Calu3 (cell line): ENCODE measurements at places on chromosomes 7 and 10.

DNA sequence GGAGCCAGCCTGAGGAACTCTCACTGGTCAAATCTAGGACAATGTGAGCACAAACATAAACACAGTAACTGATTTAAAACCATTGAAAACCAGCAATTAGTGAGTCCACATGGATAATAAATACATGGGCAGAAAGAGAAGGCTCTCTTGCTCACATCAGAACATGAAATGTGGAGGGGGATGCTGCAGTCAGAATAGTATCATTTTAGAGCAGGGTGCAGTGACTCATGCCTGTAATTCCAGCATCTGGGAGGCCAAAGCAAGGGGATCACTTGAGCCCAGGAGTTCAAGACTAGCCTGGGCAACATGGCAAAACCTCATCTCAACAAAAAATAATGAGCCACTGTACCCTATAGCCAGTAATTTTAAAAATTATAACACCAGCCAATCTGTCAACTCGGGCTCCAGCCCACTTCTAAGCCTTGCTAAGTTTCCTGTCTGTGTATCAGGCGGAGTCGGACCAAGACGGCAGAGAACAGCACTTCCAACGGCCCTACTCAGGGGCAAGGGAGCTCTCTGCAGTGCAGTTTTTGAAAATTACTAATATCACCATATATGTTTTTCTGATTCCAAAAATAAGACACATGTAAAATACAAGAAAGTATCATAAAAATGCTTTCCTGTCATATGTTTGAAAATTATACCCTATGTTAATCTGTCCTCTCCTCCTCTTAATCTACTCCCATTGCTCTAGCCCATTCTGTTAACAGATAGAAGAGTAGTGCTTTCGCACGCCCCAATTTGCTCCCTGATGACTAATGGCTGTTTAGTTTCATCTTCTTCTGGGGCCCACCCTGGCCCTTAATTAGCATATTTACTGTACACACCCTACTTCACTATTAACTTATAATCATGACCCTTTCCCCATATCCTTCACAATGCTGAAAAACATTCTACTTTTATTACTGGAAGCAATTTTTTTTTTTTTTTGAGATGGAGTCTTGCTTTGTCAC is 17.1 kb downstream of the URGCP start:
- DNase-seq, result no peak

GRCh38 chr7:141664450-141664849 is 37.5 kb downstream of the DENND11 start:
- no peak for DNase-seq

DNA sequence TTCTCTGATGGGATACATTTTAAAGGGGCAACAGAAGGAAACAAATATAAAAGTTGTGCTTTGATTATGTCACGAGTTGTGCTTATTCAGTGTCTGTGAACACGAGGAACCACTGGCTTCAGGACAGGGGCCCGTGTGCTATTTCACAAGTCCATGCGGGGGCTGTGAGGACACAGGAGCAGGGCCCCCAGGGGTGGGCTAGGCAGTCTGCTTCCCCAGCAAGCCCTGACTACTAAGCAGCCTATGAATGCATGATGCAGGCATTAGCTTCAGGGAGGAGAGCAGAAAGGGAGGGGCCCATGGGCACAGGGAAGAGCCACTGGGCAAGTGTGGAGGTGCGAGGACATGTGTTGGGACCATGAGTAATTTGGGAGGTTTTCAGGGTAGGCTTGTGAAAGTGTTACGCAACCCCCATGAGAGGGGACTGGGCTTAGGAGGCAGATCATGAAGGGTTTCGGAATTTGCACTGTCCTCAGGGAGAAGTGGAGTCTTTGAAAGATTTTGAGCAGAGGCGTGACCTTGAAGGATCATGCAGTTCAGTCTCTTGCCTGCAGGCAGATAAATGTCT is 424.9 kb downstream of the CALN1 start:
- DNase-seq, result no peak

DNA sequence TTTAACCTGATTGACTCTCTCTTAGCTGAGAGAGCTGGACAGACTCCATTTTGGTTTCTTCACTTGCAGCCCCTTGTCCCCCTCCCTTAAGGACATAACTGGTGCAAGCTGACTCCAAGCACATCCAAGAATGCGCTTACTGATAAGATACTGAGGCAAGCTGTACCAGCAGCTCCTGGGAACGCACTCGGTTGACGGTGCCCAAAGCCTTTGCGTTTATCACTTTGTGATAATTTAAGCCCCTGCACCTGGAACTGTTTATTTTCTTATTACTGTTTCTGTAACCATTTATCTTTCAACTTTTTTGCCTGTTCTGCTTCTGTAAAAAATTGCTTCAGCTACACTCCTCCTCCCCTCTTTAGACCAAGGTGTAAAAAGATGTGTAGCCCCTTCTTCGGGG is 8.5 kb downstream of the AKR1B15 start:
- DNase-seq, result no peak

DNA sequence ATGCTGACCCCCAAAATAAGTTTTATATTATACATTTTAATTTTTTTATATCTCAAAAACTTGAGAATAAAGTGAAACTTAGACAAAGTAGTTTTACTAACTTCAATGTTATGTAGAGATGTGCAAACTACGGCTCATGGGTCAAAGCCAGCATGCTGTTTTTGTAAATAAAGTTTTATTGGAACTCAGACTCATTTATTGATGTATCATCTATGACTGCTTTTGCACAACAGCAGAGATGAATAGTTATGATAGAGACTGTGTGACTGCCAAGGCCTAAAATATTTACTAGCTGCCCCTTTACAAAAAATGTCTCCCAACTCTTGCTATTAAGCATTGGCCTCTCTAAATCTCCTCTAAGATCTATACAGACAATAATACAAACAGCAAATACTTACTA is 12.4 kb downstream of the MTPN start:
- DNase-seq, result no peak

DNA sequence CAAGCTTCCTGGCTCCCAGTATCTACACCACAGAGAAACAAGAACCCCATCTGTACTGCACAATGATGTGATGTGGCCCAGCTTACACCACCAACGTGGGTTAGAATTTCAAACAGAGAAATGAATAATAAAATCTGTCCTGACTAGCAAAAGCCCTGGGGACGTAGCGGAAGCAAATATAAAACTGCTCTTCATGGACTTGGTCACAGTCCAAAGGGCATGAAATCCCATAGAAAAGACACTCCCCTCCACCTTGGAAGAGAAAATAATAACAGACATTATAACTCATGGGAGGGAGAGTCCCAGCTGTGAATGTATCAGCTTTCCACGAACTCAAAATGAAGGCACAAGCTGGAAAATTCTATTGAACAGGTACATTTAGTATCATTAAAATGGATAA is 205.3 kb upstream of the GALNT17 start:
- no peak for DNase-seq

GRCh38 chr10:69638642-69639041 is 8.6 kb downstream of the FAM241B start:
- no peak for DNase-seq

GRCh38 chr7:92848851-92849250 is 12.5 kb upstream of the CDK6 start:
- DNase-seq, result no peak

- no peak for DNase-seq
These were observed 426.1 kb upstream of the LRRN3 start for GRCh38 chr7:110664803-110665202.
